ENCODE measurements at places on chromosomes 3 and 15. TPM values are rescaled to one million over a fixed set of nuclear protein-coding genes. Genes with fewer than 3 reads are reported as not detected.

RPL29 gene
- 1,301 TPM for total RNA-seq

SLC24A5 gene
- total RNA-seq: not detected

KCTD6 gene
- 10.5 TPM for total RNA-seq

PLA2G4E gene
- not detected for total RNA-seq

DNA sequence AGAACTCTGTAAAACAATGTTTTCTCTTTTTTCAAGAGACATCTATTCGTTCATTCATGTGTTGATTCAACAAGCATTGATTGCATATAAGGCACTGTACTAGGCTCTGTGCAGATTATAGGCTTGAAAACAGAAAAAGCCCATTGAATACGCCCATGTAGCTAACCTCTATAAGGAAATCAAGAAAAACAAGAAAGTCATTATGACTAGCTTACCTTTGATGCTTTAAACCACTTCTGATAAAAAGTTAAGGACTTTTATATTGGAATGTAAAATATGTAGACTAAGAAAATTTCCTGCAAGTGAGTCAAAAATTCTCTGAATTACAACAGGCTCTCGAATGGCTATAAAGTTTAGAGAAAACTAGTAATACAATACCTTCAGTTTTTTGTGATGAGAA, 92.5 kb downstream of the BDH1 start:
- DNase-seq: no peak

DNA sequence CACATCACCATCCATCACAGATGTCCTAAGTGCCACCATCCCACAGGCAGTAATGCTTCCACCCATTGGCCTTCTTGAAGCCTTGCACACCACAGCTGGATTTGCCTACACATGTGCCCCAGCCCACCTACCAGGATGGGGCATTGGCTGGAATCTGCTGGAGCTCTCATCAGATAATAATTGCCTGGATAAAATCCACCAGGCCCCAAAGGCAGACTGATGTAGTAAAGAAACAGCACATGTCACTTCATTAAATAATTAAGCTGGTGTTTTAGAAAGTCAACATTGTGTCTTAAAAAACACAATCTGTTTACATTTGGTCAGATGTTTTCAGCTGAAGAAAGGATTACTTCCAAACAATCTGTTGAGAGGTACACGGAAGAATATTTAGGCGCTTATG, 229.5 kb downstream of the ATP8B4 start:
- no peak for DNase-seq

DNA sequence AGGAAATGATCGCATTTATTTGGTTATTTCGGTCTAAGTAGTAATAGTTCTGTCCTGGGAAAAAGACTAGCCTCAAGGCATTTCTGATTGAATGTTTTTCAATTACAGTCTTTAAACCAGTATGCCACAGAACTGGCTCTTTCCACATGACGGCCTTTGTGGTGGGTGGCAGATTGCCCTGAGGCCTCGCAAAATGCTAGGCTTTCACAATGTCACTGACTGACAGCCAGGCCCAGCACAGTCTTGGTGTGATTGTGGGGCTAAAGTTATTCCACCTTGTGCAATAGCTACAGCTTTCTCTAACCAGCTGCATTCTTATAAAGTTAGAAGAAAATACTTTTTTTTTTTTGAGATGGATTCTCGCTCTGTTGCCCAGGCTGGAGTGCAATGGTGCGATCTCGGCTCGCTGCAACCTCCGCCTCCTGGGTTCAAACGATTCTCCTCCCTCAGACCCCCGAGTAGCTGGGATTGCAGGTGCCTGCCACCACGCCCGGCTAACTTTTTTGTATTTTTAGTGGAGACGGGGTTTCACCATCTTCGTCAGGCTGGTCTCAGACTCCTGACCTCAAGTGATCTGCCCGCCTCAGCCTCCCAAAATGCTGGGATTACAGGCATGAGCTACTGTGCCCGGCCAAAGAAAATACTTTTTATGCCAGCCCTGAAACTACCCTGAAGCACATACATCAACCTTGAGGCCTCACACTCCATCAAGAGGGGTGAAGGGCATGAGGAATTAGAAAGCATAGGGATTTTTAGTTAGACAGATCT, 2.5 kb upstream of the ADIPOQ start:
- DNase-seq: no peak

Data from mesothelial cell of epicardium (in vitro differentiated cells).